ENCODE measurements at places on chromosomes 1 and 21.

GRCh38 chr1:78153092-78153736, 107.4 kb downstream of the GIPC2 start:
- DNase-seq = no peak

DNA sequence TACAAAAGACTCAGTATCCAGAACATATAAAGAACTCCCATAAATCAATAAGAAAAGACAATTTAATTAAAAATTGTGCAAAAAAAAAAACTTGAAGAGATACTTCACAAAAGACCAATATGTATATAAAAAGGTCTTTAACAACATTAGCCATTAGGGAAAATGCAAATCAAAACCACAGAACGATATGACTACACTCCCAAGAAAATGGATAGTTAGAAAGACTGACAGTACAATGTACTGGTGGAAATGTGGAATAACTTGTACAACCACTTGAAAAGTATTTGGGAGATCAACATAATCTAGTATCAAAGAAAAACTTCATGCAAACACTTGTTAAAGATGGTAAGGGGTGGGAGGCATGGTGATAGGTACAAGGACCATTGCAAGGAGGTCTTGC, 3.9 kb upstream of the CLCA1 start:
- DNase-seq = no peak

GRCh38 chr1:31588751-31589515, 12.6 kb downstream of the TINAGL1 start:
- DNase-seq = no peak

GRCh38 chr1:177869586-177869985, 100.3 kb downstream of the SEC16B start:
- DNase-seq = no peak

DNA sequence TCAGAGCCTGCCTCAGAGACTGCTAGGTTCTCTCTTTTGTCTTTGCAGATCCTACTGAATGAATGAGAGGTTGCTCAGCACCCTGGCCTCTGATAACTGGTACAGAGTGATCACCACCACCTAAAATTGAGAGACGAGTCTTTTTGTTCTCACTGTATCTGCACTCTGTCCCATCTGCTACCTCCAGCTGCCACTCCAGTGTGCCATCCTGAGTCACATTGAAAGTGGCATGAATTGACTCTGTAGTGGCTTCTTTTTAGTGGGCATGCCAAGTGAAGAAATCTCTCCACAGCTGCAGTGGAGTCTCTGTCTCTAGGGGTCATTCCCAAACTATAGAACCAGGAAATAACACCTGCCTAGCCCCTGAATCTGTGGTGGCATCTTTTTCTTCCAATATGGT, 14.7 kb downstream of the CAMK1G start:
- DNase-seq = no peak

GRCh38 chr1:1374589-1374928, 448 bp downstream of the AURKAIP1 start:
- DNase-seq = no peak

- DNase-seq = no peak
These were observed 5.6 kb downstream of the HYI start for GRCh38 chr1:43447891-43448708.

- DNase-seq = no peak
These were observed 133.9 kb upstream of the CD34 start for GRCh38 chr1:208044589-208045462.

DNA sequence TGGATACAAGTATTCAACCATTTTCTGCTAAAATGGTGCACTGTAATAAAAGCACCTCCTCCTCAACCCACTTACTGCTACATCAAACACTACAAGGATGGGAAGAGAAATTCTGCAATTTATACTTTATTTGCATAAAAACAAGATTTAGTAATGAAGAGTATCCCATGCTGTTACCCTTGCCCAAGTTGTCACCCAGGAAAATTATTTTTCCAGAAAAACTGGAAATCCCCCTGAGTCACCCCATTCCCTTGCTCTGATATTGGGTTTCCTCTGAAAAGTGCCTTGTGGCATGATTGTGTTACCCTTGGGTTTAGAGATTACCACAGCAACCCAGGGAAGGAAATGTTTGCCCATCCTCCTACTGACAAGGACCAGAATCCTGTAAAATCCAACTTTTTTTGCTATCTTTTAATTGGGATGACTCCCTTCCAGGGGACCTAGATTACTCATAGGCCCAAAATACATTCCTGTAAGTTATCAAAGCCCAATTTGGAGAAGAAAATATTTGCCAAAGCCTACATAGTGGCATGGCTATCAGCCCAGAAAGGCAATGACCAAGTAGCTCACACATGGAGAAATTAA, 16.5 kb upstream of the ZC3H11B start:
- no peak for DNase-seq

GRCh38 chr1:113401728-113402127, 11.4 kb downstream of the MAGI3 start:
- no peak for DNase-seq

GRCh38 chr1:34918386-34918976, 11.0 kb downstream of the DLGAP3 start:
- no peak for DNase-seq

DNA sequence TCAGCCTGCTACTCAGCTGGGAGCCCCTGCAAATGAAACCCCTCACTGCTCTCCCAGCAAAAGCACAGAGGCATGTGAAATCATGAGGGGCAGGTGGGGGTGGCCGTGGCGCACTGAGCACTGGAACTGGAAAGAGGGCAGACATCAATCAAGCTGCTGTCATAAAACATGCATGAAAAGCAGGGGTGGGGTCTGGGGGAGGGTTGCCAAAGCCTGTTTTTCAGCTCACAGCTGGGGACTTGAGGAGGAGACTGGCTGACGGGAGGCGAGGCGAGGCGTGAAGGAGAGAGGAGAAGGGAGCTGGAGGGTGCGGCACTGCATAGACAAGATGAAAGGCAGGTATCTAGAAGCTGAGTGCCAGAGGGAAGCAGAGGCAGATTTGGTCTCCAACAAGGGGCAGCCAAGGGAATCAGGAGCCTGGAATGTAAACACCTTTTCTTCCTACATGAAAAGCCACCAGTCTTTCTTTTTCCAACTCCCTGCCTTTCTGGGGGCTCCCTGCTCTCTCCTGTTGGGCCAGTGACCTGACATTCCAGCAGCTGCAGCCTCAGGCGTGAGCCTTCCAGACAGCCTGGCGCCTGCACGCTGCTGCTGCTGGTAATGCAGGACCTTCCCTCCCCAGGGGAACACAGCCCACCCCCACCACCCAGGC, 87.0 kb downstream of the NMNAT2 start:
- DNase-seq = no peak

- DNase-seq = no peak
These were observed 153.4 kb downstream of the DHRS3 start for GRCh38 chr1:12464598-12465056.

DNA sequence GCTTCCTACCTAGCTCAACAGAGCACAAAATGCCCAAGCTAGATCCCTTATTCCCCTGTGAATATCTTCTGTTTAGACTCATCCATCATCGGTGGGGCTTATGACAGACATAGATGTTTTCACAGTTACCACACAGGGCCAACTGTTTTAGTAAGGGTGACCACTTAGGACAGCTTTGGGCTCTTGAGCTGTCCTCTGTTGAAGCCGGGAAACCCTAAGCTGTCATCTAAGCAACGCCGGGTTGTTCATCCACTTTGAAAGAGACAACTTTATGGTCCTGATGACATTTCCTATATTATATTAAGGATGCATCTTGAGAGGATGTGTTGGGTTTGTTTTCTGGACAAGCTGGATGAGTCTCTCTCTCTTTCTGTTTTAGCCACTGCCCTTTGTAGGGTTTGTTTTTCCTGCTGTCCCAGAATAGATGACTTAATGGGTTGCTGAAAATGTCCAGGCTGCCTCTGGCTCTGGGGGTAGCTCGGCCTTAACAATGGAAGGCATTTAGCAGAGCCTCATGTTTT, 110.5 kb upstream of the UBE2U start:
- no peak for DNase-seq

GRCh38 chr1:242784807-242785206, 260.3 kb upstream of the PLD5 start:
- no peak for DNase-seq

- no peak for DNase-seq
These were observed 59.4 kb downstream of the NRIP1 start for GRCh38 chr21:15005391-15005790.

DNA sequence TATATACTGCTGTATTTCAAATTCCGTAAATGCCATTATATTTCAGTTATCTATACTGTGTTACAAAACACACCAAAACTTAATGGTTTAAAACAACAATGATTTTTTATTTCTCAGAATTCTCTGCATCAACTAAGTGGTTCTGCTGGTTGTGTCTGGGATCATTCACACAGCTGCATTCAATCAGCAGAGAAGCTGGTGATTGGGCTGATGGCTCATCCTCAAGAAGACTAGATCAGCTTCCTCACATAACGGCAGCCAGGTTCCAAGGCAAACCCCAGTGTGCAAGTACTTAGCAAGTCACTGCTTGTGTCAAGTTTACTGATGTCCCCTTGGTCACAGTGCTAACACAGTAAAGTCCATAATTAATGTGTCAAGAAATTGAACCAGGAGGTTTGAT, 86.3 kb upstream of the VANGL1 start:
- DNase-seq = no peak

DNA sequence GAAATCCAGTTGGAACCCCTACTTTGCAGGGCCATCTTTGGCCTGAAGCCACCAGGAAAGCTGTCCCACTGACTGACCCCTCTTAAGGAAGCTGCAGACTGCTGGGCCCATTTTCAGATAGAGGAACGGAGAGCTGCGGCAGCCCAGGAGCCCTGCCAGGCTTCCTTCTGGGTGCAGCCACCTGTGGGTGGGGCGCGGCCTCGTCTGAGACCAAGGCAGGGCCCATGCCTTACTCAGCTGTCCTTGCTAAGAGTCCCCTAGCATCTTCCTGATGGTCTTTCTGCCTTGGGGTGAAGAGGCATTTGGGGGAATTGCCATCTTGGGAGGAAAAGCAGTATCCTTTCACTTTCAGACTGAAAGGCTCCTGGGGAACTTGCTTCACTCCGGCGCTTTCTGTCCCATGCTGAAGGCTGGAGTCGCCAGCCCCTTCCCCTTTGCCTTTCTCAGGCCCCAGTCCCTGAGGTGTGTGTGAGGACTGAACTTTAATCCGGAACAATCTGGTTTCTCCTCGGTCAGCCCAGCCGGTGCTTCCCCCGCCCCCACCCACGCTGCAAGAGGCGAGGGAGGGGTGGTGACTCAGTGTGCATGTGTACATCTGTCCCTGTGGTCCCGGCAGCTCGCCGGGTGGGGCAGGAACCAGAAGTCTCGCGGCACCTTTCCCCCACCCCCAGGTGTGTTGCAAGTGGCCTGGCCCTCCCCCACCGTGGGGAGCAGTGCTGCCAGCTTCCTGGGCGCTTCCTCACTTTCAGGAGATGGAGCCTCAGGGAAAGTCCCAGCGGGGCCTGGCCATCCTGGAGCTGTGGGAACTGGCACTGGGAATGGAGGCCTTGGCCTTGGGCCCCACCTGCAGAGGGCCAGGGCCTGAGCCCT, 5.1 kb downstream of the ZC3H12A start:
- peak; percentile 91 for DNase-seq

DNA sequence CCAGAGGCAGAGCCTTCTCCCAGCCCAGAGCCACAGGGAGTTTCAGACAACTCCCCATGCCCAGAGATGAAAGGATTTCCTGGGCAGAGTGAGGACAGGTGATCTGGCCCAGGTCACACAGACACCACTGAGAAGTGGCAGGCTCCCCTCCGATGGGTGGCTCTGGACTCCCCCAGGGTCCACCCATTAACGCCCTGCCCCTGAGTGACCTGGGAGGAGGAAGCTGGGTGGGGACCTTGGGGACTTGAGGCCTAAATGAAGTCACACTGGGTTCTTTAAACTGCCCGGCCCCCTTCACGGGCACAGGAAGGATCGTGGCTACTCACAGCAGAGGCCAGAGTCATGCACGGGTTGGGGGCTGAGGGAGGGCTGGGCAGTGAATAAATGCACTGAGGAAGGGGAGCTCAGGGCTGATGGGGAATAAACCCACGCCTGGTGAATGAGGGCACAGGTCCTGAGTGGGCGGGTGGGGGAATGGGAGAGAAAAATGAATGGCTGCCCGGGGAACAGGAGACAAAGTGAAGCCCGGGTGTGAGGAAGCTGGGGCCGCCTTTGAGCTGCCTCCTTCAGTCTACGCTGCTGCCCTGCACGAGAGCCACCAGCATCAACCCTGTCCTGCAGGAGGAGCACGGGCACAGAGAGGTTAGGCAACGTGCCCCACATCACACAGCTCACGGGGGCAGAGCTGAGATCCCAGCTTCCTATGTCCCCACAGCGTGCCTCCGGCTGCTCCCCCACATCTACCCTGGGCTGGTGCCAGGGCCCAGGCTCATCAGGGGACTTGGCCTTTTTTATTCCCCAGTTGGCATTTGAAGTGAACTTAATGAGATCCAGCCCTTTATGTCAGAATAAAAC, 404.3 kb downstream of the MATN1 start:
- no peak for DNase-seq

DNA sequence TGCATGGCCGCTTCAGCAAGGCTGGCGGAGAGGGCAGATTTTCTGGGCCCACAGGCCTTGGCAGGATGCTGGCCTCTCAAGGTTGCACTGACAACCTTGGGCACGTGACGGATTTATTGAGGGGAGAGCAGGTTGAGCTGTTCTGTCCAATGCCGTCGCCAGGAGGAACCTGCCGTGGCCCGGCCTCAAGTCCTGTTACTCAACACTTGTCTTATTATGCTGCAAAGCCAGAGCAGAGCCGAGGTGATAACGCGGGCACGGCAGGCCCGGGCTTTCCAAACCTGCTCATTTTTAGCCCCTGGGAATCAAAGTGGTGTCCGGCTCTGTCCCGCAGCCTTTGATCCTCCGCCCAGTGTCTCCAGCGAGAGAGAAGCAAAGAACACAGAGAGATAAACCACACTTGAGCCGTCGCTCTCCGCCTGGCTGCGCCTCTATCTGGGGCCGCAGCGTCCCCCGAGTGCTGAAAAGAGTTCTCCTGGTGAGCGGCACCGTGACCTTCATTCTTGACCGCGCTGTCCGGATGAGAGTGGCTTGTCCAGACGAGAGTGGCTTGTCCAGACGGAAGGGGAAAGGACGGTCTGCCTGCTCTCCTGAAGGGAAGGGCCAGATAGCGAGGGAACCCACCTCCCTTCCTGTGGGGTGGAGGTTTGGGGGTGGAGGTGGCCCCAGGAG, 162.3 kb upstream of the ARHGEF16 start:
- DNase-seq = no peak

DNA sequence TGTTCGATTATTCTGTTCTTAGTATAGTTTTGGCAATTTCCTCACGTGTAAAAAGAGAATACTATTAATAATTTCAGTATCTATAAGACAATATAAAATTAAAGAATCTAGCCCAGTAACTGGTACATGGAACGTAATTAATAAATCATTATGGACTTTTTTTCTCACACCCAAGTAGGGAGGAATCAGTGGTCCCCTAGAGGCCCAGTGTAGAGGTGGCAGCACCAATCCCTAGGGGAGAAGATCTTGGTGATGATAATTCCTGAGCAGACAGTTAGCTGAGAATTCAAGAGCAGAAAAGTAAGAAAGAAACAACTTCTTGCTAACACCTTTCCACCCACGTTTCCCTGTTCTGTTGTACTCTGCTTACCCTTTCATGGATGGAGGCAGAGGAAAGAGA, 19.7 kb upstream of the SELE start:
- no peak for DNase-seq

GRCh38 chr1:36094621-36095061, 5.9 kb downstream of the ADPRS start:
- DNase-seq = no peak
